Bone marrow (tissue), 2 donors: ENCODE measurements at places on chromosomes 7 and 10.

GRCh38 chr7:56092789-56093531 is at the start of gene PHKG1:
PHKG1 (minus strand) TSS chr7:56092952; CDS start chr7:56088941, 4,011 bp downstream.
- DNase-seq, result no peak

- no peak for DNase-seq
Observed at GRCh38 chr10:37576154-37576553, 281.3 kb downstream of the ZNF248 start.

DNA sequence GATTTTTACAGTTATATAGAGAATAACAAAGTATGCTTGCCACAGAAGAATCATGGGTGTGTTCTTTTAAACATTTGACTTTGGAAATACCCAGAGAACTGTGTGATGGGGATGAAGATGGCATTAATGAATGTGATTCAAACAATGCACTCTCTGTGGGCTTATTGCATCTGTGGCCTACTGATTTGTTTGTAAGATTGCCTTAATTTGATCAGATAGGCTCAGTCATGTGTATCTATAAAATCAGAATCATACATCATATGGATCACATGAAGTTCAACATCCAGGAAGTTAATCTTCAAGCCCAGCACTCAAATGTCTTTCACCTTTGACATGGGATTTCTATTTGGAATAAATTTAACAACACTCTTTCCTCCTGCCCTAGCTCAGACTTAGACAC is 410.9 kb downstream of the SUGCT start:
- DNase-seq, result no peak

- DNase-seq, result no peak
Observed at GRCh38 chr10:49614242-49615198, 683 bp downstream of the CHAT start.

GRCh38 chr10:73891540-73891939 is 17.2 kb upstream of the CAMK2G start:
- no peak for DNase-seq

DNA sequence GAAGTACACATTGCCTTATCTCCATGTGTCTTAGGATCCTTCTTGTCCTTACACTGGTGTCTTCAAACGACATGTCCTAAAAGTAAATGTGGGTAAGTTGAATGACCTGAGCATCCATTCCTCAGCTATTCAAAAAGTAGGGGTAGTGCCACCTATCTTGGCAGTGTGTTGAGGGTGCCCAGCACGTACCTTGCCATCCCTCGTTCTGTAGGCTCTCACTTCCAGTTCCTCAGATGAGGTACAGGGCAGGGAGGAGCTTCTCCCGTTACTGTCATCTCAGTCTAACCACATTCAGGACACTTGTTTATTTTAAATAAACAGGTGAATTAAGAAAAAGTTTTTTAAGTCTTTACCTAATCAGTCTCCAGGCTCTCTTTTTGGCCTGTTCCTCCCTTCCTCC is 13.0 kb downstream of the BUD23 start:
- DNase-seq, result no peak

- DNase-seq, result no peak
Observed at GRCh38 chr7:44629829-44630522, 23.5 kb downstream of the OGDH start.

- no peak for DNase-seq
Observed at GRCh38 chr7:120052884-120053382, 220.0 kb upstream of the KCND2 start.

DNA sequence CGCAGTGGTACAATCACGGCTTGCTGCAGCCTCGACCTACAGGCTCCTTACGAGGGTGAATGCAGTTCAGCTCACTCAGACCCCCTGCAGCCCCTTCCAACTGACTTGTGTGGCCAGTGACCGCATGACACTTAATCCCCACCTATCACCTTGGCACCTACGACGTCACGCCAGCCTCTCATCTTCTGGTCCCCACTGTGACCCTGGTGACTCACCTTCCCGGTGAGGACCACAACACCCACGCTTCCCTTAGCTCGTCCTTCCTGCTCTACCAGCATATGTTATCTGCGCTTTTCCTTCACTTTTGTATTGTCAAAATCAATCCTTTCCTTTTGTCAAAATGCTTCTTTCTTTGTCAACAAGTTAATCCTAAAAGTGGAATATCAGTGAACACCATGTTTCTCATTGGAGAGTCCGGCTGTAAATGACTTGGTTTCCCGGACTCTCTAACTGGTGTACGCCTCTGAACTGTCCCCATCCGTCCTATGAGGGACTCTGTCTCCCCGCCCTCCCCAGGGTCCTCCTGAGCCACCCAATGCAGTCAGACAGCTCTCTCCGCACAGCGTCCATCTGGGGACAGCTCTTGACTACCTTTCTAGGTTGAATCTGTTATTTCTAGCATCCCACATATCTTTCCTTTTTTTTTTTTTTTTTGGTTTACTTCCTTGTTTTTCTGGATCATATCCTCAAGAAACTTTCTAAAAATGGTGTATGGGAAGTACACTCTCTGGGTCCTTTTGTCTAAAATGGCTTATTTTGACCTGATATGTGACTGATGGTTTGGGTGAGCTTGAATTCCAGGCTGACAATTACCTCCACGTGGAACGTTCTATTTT is 37.3 kb downstream of the CFAP46 start:
- DNase-seq, result no peak

DNA sequence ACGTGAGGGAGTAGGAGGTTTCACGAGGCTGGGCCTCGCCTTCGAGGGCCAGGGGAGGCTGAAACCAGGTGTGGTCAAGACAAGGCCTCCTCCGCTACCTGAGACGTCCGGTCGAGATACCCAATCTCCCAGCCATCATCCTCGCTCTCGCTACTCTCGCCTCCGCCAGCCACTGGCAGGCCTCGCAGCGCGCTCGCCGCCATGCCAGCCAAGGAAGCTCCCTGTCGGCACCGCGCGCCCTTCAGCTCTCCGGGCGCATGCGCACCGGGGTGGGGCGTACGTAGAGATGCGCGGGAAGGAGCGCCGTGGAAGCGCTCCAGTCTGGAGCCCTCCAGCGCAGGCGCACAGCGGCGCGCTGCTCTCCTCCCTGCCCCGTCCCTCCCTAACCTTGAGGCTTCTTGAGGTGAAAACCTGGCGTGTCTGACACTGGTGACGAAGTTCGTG is at the start of gene ASZ1:
Gene ASZ1, minus strand, starts transcription at position 236 of the 444 bp plus-strand sequence. Its CDS starts 33 bp downstream, at position 203.
- DNase-seq, result no peak

DNA sequence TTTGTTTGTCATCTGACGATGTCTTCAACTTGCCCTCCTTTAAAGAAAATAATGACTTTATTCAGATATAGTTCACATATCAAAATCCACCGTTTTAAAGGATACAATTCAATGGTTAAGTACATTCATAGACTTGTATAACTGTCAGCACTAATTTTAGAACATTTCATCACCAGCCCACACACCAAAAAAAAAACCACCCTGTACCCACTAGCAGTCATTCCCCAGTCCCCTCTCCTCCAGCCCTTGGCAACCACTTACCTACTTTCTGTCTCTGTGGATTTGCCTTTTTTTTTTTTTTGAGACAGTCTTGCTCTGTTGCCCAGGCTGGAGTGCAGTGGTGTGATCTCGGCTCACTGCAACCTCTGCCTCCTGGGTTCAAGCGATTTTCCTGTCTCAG is 5.3 kb upstream of the HILPDA start:
- DNase-seq, result no peak
